Ascending aorta (tissue), 2 donors: ENCODE measurements at places on chromosomes 5 and 9.
A peak's percentile ranks its signal among the peaks of the same experiment; 100 is the strongest.

GRCh38 chr9:121234832-121235161 is 33.1 kb upstream of the RAB14 start:
- no peak overlapping the region for H3K27ac ChIP-seq
- no peak overlapping the region for H3K4me3 ChIP-seq
- no peaks in the 10 kb centered on the region for H3K36me3 ChIP-seq
- no peak for DNase-seq
- no peaks in the 10 kb centered on the region for H3K27me3 ChIP-seq

DNA sequence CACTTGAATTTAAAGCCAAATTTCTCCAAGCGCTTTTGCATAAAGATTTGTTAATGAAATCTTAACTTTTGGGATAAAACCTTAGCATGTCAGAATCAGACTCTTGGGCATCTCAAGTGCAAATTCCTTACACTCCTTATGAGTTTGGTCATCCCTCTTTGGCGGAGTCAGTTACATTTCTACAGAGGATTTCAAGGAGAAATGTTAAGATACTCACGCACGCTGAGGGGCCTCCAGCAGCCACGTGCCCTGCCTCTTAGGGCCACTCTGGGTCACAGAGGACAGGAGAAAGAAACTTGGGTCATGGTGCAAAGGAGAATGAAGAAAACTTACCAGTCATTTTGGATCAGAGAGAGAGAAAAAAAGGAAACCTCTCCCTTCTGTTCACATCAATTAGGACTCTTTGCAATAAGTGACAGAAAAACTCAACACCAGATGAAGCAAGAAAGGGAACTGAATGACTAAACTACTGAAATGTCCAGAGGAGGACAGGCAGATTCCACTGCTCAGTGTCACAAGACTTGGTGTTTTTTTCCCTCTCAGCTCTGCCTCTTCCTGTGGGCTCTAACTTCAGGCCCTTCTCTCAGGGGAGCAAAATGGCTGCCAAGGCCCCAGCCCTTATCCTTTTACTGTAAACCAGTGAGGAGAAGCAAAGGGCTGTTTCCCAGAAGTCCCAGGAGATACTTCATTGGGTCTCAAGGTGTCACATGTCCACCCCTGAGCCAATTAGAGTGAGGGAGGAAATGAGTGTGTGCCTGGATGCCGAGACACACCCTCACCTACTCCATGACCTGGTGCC is 63.3 kb upstream of the NFIL3 start:
- H3K4me3 ChIP-seq = no peak overlapping the region
- H3K36me3 ChIP-seq = no peaks in the 10 kb centered on the region
- H3K27ac ChIP-seq = peak overlapping the region; percentile 37
- H3K27me3 ChIP-seq = no peaks in the 10 kb centered on the region

GRCh38 chr5:171945066-171945465 is 61.4 kb downstream of the FBXW11 start:
- no peak overlapping the region for H3K27ac ChIP-seq
- no peak for DNase-seq
- no peak overlapping the region for H3K4me3 ChIP-seq
- no peaks in the 10 kb centered on the region for H3K27me3 ChIP-seq
- H3K36me3 ChIP-seq = no peaks in the 10 kb centered on the region

DNA sequence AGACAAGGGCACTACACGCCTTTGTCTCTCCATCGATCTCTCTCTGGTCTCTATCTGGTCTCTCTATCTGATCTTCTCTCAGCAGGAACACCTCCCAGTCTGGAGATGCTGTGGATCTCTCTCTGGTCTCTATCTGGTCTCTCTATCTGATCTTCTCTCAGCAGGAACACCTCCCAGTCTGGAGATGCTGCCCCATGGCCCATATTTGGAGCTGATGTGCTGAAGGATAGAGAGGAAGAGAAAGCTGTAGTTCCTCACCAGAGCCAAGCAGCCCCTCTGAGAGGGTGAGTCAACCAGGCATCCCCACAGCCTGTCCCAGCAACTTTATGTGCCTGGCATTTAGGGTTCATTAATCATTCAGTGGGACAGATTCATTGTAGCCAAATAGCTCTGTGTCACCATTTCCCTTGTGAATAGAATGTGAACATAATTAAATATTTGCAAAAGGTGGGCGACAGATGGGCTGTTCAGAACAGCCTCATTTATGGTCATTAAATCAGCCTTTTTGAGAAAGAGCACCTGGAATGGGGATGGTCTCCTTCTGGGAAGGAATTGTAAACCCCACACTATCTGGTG is 189.3 kb upstream of the MAST4 start:
- no peak overlapping the region for H3K4me3 ChIP-seq
- H3K27ac ChIP-seq = no peak overlapping the region
- no peak for DNase-seq
- no peaks in the 10 kb centered on the region for H3K27me3 ChIP-seq
- no peaks in the 10 kb centered on the region for H3K4me1 ChIP-seq
- no peaks in the 10 kb centered on the region for H3K36me3 ChIP-seq

GRCh38 chr5:143931476-143931875 is 119.5 kb downstream of the HMHB1 start:
- no peak overlapping the region for H3K4me3 ChIP-seq
- no peak overlapping the region for H3K27ac ChIP-seq
- H3K27me3 ChIP-seq = no peaks in the 10 kb centered on the region
- DNase-seq = no peak

DNA sequence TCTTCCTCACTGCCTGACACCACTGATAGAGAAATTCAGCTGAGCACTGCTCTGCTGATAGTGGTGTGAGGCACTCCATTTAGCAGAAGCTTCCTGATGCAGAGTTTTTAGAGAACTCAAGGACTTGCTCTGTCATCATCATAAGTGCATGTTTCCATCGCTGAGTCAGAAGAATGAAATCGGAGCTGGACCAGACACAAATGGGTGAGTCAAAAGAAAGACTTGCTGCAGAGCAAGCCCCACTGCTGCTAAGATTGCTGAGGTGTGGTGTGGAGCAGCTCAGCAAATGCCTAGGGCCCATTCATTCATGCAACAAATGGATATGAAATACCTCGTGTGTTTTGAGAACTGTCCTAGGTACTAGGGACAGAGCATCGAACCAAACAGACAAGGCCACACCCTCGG is 410.2 kb upstream of the SLC30A5 start:
- H3K27me3 ChIP-seq = no peaks in the 10 kb centered on the region
- peak; percentile 75 for DNase-seq
- H3K27ac ChIP-seq = no peak overlapping the region

GRCh38 chr5:72379936-72380335 is 59.8 kb downstream of the PTCD2 start:
- H3K27ac ChIP-seq = no peak overlapping the region
- H3K36me3 ChIP-seq = no peaks in the 10 kb centered on the region
- H3K27me3 ChIP-seq = no peaks in the 10 kb centered on the region
- peaks cover 3% of the 10 kb centered on the region for H3K4me1 ChIP-seq
- DNase-seq = no peak

DNA sequence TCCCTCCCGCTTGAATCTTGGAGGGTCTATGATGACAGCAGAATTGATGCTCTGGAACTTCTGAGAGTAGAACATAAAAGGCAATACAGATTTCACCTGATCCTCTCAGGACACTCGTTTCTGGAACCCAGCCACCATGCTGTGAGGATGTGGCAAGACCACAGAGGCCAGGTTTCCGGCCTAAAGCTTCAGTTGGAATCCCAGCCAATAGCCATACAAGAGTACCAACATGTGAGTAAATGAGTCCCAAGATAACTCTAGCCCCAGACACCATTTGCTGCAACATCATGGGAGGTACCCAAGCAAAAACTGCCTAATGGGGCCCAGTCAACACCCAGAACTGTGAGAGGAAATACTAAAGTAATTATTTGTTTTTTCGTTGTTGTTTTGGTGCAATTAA is 65.7 kb upstream of the MARCHF11 start:
- no peak overlapping the region for H3K27ac ChIP-seq
- no peak overlapping the region for H3K4me3 ChIP-seq
- no peaks in the 10 kb centered on the region for H3K36me3 ChIP-seq
- no peaks in the 10 kb centered on the region for H3K4me1 ChIP-seq
- no peaks in the 10 kb centered on the region for H3K27me3 ChIP-seq

DNA sequence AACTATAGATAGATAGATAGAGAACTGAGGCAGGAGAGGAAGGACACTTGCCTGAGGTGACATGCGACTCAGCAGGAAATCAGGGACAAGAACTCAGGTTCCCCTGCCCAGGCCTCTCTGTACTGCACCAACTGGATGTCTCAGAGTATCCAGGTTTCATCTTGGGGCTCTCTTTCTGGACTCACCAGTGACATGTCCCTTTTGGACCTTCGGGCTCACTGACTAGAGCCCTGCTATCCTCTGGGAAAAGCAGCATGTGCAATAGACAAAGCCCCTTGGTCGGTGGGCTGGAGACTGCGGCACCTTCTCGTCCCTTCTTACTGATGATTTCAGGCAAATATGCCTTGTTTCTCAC is 104.5 kb downstream of the RGS3 start:
- no peak for DNase-seq
- H3K36me3 ChIP-seq = no peaks in the 10 kb centered on the region
- peak overlapping the region; percentile 81 for H3K4me3 ChIP-seq
- H3K27me3 ChIP-seq = no peaks in the 10 kb centered on the region
- peaks cover 34% of the 10 kb centered on the region for H3K4me1 ChIP-seq
- peak overlapping the region; percentile 97 for H3K27ac ChIP-seq

DNA sequence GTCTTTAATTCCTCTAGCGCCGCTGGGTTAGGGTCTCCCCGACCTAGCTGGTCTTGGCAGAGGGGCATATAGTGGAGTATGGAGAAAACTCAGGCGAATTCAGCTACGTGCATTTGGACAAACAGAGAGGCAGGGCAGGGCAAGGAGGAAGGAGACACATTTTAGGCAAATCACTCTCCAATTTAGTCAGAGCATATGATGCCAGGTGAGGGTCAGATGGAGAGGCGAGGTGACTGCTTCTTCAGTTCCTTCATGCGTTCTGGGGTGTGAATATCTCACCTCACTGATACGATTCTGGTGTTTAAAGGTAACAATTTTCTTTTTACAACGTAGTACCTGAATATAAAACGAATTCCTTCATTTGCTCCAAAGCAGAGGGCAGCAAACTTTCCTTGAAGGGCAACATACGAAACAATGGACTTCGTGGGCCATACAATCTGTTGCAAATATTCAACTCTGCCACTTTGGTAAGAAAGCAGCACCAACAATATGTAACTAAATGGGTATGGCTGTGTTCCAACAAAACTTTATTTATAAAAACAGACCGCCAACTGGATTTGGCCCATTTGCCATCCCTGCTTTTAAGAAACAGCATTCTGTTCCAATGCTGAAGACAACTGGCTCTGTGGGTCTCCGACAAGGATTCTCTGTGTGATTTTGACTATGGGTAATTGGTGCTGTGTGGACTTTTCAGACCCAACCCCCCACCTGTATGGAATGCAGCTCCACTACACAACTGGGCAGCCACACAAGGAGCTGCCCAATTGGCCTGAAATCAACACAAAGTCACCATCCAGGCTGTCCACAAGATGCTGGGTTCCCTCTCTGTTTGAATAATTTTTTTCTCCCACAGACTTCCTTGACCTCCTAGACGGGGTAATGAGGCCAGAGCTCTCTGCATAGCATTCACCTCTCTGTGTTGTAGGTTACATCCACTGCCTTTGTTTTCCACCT is 53.8 kb downstream of the RAPGEF1 start:
- H3K4me1 ChIP-seq = peaks cover 16% of the 10 kb centered on the region
- H3K27ac ChIP-seq = no peak overlapping the region
- DNase-seq = no peak
- H3K4me3 ChIP-seq = no peak overlapping the region
- no peaks in the 10 kb centered on the region for H3K27me3 ChIP-seq

DNA sequence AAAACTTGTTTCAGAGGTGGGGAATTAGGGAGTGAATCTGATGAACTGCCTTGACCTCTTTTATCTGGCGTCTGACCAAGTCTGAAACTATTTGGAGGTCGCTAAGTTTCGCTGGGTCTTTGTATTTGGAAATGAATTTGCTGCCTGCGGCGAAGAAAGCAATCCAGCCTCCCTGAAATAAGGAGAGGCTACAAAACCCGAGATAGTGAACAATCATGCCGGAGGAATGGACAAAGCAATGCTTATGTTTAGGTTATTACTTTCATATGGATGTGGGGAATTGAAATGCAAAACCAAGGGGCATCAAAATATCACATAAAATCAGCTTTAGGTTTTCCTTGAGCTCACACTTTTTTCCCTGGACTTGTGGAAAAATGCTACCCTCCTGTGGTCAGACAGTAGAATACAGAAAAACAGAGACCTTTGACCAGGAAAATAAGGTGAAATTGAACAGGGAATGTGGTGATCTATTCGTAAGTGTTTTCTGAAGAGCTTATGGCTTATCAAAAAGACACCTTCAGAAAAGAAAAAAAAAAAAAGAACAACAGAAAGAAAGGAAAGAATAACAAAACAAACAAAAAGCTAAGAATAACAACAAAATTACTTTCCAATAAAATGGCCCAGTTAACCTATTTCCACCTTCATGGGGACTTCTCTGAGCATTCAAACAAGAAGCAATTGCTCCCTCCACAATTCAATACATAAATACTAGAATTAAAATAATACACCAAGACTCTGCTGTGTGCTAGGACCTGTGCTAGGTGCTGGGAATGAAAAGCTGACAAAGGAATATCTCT is 68.6 kb upstream of the DPYSL3 start:
- H3K4me3 ChIP-seq = peak overlapping the region; percentile 14
- H3K27ac ChIP-seq = peak overlapping the region; percentile 35
- no peak for DNase-seq
- H3K27me3 ChIP-seq = no peaks in the 10 kb centered on the region
- no peaks in the 10 kb centered on the region for H3K4me1 ChIP-seq

DNA sequence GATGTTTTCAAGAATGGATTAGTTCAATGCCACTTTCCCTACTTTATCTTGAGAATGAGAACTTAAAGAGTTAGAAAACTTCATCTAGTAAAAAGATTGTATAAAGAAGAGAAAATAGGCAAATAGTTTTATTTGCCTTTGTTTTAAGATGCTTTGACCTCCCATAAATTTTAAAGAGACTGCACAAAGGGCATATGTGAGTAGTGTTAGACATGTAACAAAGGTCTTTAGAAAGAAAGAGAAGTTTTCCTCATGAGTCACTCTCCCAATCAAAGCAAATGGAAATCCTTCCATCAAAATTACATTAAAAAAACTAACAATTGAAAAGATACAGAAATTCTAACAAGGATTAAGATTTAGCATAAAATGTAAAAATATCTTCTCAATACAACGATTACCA is 381.8 kb upstream of the KIF2A start:
- no peaks in the 10 kb centered on the region for H3K36me3 ChIP-seq
- no peak overlapping the region for H3K4me3 ChIP-seq
- H3K27ac ChIP-seq = no peak overlapping the region

- no peaks in the 10 kb centered on the region for H3K27me3 ChIP-seq
- H3K4me1 ChIP-seq = no peaks in the 10 kb centered on the region
- no peak overlapping the region for H3K4me3 ChIP-seq
- no peak overlapping the region for H3K27ac ChIP-seq
These were observed 66.1 kb downstream of the CACNA1B start for GRCh38 chr9:137943655-137944054.
